ENCODE measurements at places on chromosomes 11 and 22.

GRCh38 chr11:107783121-107783520, 71.3 kb upstream of the SLN start:
- DNase-seq = no peak
- H3K27ac ChIP-seq = no peak overlapping the region
- H3K27me3 ChIP-seq = no peaks in the 10 kb centered on the region
- H3K36me3 ChIP-seq = no peaks in the 10 kb centered on the region

GRCh38 chr22:25054943-25055511, 102.5 kb downstream of the KIAA1671 start:
- H3K36me3 ChIP-seq = no peaks in the 10 kb centered on the region
- H3K4me1 ChIP-seq = no peaks in the 10 kb centered on the region

GRCh38 chr22:25487508-25487907, 77.0 kb upstream of the GRK3 start:
- no peak overlapping the region for H3K4me3 ChIP-seq
- H3K4me1 ChIP-seq = no peaks in the 10 kb centered on the region
- H3K27me3 ChIP-seq = no peaks in the 10 kb centered on the region
- no peak overlapping the region for H3K27ac ChIP-seq

DNA sequence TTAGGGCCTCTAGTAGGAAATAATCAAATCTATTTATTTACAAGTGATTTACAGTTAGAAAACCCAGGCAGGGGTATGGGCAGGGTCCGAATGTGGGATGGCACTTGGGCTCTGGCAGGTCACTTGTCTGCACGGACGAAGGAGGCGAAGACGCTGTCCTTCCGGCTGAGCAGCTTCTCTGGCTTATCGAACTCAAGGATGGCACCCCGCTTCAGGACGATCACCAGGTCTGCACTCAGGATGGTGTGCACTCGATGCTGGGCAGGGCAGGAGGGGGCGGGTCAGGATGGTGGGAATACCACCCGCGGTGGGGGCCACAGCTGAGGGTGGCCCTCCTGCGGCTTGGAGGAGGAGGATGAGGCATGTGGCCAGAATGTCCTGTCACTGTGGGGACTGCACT, 4.4 kb upstream of the KCNJ11 start:
- no peak for DNase-seq
- H3K4me1 ChIP-seq = no peaks in the 10 kb centered on the region
- H3K27me3 ChIP-seq = no peaks in the 10 kb centered on the region

- no peaks in the 10 kb centered on the region for H3K27me3 ChIP-seq
- no peaks in the 10 kb centered on the region for H3K36me3 ChIP-seq
- no peak overlapping the region for H3K27ac ChIP-seq
- DNase-seq = no peak
- no peak overlapping the region for H3K4me3 ChIP-seq
These were observed 75.3 kb downstream of the ARFGAP2 start for GRCh38 chr11:47101406-47101805.

DNA sequence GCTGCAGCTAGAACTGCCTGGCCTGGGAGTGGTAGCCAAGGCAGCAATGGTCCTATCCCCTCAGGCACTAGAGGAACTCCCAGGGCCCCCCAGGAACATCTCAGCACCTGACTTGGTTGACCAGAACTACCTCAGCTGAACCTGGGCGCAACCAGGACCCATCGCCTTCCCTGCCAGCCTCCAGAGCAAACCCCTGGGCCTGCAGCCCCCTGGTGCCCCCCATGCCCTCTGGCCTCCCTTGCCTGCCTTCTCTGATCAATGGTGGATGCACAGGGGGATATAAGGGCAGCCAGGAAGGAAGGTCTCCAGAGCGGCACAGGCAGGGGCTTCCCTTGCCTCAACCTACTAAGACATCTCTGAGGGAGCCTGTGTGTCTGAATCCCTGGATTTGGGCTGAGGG, 13.5 kb downstream of the MS4A10 start:
- no peaks in the 10 kb centered on the region for H3K4me1 ChIP-seq
- H3K27ac ChIP-seq = no peak overlapping the region
- H3K27me3 ChIP-seq = no peaks in the 10 kb centered on the region
- H3K36me3 ChIP-seq = no peaks in the 10 kb centered on the region
- DNase-seq = no peak

DNA sequence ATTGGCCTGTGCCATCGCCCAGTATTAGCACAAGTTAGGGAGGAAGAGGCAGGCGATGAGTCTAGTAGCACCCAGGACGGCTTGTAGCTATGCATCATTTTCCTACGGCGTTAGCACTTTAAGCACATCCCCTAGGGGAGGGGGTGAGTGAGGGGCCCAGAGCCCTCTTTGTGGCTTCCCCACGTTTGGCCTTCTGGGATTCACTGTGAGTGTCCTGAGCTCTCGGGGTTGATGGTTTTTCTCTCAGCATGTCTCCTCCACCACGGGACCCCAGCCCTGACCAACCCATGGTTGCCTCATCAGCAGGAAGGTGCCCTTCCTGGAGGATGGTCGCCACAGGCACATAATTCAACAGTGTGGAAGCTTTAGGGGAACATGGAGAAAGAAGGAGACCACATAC, 4.3 kb downstream of the TMEM25 start:
- peaks cover 1% of the 10 kb centered on the region for H3K4me1 ChIP-seq
- DNase-seq = no peak
- H3K27ac ChIP-seq = no peak overlapping the region

DNA sequence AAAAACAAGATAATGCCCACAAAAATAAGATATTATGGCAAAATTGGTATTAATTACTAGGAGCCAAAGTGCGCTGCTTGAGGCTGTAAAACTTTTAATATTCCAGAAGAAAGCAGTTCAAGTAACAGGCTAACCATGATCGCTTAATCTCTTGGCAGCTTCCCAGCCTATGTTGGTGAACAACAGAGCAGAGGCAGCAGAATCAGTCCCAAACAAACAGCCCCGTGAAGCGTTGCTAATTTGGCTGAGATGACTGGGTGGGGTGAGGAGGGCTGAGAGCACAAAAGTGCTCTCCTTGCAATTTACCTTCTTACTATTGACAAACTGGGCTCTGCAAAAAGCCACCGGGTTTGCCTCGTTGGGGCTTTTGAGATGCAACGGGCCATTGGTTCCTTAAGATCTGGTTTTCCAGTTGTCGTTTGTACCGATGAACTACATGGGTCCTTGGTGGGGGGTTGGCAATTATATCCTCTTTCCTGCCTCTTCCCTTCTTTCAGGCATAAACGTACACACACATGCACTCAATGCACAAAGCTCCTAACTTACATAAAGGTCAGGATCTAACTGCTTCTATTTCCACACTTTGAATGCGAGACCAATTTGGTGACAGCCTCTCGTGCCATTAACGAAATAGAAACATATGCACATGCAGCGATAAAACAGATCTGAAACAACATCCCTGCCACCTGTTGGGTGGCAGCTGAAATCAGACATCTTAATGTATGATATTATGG, 407.6 kb upstream of the CADM1 start:
- no peaks in the 10 kb centered on the region for H3K36me3 ChIP-seq
- no peaks in the 10 kb centered on the region for H3K27me3 ChIP-seq
- no peak overlapping the region for H3K4me3 ChIP-seq
- no peaks in the 10 kb centered on the region for H3K4me1 ChIP-seq
- H3K27ac ChIP-seq = no peak overlapping the region

- H3K36me3 ChIP-seq = no peaks in the 10 kb centered on the region
- no peaks in the 10 kb centered on the region for H3K27me3 ChIP-seq
- DNase-seq = no peak
- H3K4me1 ChIP-seq = no peaks in the 10 kb centered on the region
These were observed 35.0 kb downstream of the PPFIBP2 start for GRCh38 chr11:7548659-7549274.

DNA sequence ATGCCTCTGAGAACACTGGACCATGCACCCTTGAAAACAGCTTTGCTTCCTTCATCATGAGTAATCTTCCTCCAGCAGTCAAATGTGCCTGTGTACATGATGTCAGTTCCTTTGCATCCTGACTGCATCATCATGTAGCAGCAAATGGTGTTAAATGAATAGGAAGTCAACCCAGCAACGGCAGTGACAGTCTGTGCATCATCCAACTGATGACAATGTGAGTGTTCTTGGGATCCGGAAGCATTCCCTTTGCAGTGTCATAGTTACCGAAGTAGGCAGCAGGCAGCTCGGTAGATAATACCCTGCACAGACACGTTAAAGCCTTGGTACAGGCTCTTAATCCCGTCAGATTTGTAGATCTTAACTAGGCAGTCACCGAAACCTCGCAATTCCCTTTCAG, 2.5 kb downstream of the WBP2NL start:
- H3K36me3 ChIP-seq = no peaks in the 10 kb centered on the region
- no peak overlapping the region for H3K27ac ChIP-seq
- no peak overlapping the region for H3K4me3 ChIP-seq
- DNase-seq = no peak
- peaks cover 8% of the 10 kb centered on the region for H3K4me1 ChIP-seq
- H3K27me3 ChIP-seq = no peaks in the 10 kb centered on the region

GRCh38 chr11:133133606-133134005, 398.7 kb downstream of the OPCML start:
- H3K27me3 ChIP-seq = no peaks in the 10 kb centered on the region
- H3K4me1 ChIP-seq = no peaks in the 10 kb centered on the region
- no peaks in the 10 kb centered on the region for H3K36me3 ChIP-seq

GRCh38 chr11:96393753-96394348, 4.0 kb downstream of the JRKL start:
- H3K4me3 ChIP-seq = no peak overlapping the region
- no peaks in the 10 kb centered on the region for H3K4me1 ChIP-seq
- H3K27ac ChIP-seq = no peak overlapping the region
- no peaks in the 10 kb centered on the region for H3K36me3 ChIP-seq
- H3K27me3 ChIP-seq = no peaks in the 10 kb centered on the region
- DNase-seq = no peak

- no peaks in the 10 kb centered on the region for H3K4me1 ChIP-seq
- H3K4me3 ChIP-seq = peak overlapping the region; percentile 31
- no peak for DNase-seq
- no peaks in the 10 kb centered on the region for H3K27me3 ChIP-seq
These were observed 203.7 kb upstream of the SORL1-AS1 start for GRCh38 chr11:121656328-121657090.

DNA sequence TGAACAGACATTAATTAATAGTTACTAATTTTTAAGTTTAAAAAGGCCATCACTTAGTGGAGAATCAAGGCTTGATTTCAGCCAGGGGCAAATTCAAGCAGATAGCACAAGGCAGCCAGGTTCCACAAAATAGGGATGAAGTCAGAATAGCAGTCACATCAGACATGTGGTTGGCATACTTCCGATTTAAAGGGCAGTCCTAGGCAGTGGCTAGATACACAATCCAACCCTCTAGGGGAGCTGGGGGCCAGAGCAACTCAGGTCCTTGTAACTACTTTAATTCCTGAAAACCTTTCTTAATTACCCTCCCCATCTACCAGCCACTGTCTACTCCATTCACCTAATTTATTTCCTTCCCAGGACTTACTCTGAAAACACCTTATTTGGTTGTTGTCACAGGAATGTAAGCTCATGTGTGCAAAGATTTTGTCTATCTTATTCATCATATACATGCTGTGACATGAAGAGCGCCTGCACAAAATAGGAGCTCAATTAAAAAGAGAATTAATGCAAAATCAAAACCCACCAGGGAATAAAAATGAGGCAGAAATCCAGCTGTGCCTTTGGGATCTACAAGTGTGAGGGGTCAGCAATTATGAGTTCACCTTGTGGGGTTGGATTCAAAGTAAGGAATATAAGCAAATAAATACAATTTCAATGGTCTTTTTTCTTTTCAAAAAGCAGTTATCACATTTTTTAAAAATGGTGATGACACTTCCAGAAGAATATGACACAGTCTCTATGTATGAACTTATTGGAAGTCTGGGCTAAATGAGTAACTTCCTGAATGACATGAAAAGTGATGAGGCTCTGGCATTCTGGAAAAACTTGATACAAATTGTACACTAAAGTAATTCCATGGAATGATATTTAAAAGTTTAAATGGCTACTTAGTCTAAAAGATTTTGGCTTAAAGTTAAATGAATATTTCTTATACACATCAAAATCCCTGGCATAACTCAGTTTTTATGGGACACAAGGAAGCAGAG, 53.8 kb downstream of the COPB1 start:
- no peaks in the 10 kb centered on the region for H3K36me3 ChIP-seq
- no peaks in the 10 kb centered on the region for H3K4me1 ChIP-seq
- H3K27ac ChIP-seq = no peak overlapping the region
- DNase-seq = no peak
- no peak overlapping the region for H3K4me3 ChIP-seq

DNA sequence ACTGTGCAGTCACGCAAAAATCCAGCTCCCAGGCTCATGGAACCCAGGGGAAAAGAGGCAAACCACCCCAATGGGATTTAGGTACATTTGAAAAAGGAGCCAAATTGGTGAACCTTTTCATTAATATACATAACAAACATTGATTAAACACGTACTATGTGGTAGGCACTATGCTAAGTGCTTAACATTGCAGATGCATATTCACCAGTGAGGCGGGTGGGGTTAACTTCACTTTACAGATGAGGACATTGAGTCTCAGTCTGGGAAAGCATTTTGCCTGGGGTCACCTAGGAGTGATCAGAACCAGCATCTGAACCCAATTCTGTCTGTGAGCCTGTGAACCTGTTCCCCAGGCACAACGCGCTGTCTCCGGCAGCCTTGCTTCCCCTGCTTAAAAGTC, 146.3 kb downstream of the COMMD9 start:
- H3K27ac ChIP-seq = no peak overlapping the region
- H3K36me3 ChIP-seq = no peaks in the 10 kb centered on the region
- no peaks in the 10 kb centered on the region for H3K27me3 ChIP-seq

DNA sequence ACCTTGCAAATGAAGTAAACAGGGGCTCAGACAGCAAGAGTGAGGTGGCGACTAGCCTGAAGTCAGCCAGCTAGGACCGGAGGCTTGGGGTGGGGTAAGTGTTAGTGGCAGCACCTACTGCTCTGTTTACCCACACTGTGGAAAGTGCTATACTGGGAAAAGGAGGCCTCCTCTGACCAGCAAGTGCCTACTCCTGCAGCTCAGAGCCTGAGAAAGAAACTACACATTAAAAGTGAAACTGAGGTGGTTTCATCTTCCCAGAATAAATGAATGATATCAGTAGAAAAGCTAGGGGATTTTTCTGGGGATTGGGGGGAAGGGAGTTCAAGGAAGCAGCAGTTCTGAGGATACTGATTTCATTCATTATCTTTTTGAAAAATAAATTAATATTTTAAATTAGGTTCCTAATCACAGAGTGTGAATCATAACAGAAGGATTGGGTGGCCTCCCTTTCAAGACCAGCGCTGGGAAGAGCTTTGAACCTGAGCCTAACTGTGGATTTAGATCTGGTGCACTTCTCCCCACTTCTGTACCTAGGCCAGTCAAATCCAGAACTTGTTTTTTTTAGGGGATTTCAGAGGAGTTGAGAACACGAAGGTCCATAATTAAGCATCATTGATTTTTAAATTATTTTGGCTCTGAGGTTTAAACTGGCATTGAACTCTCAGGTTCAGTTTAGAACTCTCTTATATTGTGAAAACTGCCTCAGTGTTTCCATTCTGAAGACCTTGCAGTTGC, 48.1 kb upstream of the GRAMD1B start:
- H3K4me1 ChIP-seq = no peaks in the 10 kb centered on the region
- no peak overlapping the region for H3K4me3 ChIP-seq
- H3K36me3 ChIP-seq = no peaks in the 10 kb centered on the region
- H3K27me3 ChIP-seq = no peaks in the 10 kb centered on the region
- DNase-seq = no peak
- no peak overlapping the region for H3K27ac ChIP-seq

- H3K4me1 ChIP-seq = no peaks in the 10 kb centered on the region
- H3K36me3 ChIP-seq = no peaks in the 10 kb centered on the region
- H3K27ac ChIP-seq = no peak overlapping the region
- DNase-seq = no peak
These were observed 2.0 kb downstream of the IFT27 start for GRCh38 chr22:36773935-36774334.

- H3K27ac ChIP-seq = no peak overlapping the region
- H3K27me3 ChIP-seq = no peaks in the 10 kb centered on the region
- DNase-seq = no peak
- no peak overlapping the region for H3K4me3 ChIP-seq
- H3K36me3 ChIP-seq = no peaks in the 10 kb centered on the region
- H3K4me1 ChIP-seq = no peaks in the 10 kb centered on the region
These were observed 57.2 kb downstream of the CCDC83 start for GRCh38 chr11:85912414-85912813.
